ENCODE measurements at places on chromosomes 4 and X.

DNA sequence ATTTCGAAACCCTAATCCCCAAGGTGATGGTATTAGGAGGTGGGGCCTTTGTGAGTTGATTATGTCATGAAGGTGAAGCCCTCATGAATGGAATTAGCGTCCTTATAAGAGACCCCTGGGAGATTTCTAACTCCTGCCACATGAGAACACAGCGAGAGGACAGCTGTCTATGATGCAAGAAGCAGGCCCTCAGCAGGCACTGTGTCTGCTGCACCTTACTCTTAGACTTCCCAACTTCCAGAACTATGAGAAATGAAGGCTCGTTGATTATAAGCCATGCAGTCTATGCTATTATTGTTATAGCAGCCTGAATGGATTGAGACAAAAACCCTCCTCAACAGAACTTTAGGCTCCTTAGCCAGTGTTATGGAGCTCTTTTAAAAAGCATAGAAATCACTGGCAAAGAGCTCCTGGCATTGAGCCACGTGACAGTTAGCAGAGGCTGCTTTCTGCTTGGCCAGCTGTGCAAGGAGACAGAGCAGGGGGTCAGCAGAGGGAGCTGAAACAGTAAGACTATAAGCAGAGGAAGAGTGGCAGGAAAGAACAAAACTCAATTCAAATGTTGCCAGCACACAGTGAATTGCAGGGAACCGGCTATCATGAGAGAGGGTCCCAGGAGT is 219.2 kb upstream of the FAT1 start:
- DNase-seq, result no peak

- DNase-seq, result no peak
These were observed 98.5 kb upstream of the FAM9C start for GRCh38 chrX:13142891-13143290.

DNA sequence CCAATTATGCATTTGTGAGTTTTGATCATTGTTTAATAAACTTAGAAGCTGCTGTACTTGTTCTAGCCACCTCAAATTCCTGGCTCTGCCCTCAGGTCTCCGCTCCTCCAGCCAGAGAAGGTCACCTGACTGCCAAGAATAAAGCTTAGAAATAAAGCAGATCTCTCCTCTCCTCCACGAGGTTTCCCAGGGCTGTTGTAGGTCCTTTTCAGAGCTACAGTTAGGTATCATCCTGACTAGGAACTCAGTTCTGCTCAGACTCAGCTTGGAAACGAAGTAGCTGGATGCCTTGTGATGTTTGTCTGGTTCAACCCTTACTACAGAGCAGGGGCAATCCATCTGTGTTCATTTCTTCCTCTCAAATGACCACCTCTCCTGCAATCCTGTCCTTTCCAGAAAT is 79.1 kb upstream of the RAPGEF2 start:
- DNase-seq, result no peak

GRCh38 chrX:40573763-40574162 is 7.0 kb upstream of the ATP6AP2 start:
- DNase-seq, result peak; percentile 35

DNA sequence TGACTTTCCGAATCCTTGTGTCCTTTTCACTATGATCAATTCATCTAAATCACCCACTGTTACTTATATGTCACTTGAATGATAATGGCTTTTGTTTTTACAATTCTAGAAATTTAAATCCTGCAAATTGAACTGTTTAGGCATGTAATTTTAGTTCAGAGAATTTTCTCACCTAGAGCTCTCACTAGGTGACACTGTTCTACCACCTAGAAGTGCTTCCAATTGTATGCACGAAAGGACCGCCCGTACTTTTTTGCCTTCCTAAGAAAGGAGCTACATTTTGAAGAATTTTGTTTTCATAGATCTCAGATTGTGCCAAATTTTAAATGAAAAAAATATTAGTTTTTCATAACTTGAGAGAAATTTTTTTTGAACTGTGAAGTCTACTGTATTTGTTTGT is 481.6 kb upstream of the FSTL5 start:
- no peak for DNase-seq

GRCh38 chrX:114580336-114580735 is 3.5 kb upstream of the HTR2C start:
- DNase-seq, result no peak

- DNase-seq, result no peak
These were observed 252.6 kb downstream of the TMEM47 start for GRCh38 chrX:34404386-34405070.

DNA sequence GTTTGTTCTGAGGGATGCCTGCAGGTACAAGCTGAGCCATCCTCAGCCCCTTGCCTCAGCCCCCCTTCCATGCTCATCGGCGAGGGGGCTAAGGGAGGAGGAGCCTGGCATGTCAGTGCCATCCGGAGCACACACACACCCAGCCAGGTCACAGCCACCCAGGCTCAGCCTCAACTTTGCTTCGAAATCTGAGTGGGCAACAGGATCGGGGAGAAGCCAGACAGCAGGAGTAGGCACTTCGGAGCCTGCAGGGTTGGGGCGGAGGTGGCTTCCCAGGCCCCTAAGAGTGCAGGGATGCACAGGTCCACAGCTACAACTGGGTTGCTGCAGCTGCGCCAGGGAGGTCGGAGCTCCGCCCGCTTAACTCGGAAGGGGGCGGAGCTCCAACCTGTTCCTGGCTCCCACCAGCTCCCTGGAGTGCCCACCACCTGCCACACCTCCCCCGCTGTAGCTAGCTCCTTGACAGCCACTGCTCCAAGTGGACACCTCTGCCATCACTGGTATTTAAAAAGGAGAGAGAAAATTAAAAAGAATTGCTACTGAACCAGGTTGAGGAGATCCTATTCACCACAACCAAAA is 192.9 kb upstream of the GALNT7 start:
- no peak for DNase-seq

GRCh38 chrX:19912-20571 is 261.1 kb upstream of the PLCXD1 start:
- DNase-seq, result no peak

DNA sequence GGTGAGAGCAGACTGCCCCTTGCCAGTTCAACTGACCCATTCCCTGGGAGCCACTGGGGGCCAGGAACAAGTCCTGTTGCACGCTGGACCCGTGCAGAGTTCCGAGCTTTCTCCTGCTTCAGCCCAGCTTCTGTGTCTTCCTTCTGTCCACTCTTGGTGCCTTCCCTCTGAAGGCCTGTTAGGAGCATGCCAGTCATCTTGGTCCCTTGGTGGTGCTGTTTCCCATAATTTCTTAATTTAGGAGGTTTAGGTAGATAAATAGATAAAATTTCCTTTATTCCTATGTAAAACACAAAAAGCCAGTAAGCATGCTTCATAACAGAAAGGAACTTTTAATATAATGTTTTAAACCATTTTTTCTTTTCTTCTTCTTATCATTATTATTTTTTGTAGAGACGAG is 672.7 kb downstream of the CCSER1 start:
- DNase-seq, result no peak

DNA sequence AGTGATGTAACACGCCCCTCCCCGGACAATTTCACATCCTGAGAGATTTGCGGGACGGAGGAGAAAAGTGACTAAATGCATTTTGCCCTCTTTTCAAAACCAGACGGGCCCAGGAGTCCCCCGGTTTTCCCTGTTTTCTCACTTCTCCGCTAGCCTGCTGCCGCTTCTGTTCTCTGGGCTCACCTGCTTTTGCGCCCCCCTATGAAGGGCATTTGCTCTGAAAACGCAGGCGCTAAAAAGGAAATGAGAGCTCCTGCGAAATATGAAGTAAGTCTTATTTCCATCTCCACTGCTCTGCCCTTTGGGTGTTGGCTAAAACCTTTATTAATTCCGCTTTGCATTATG is 613 bp upstream of the TMEM47 start:
- DNase-seq, result no peak

DNA sequence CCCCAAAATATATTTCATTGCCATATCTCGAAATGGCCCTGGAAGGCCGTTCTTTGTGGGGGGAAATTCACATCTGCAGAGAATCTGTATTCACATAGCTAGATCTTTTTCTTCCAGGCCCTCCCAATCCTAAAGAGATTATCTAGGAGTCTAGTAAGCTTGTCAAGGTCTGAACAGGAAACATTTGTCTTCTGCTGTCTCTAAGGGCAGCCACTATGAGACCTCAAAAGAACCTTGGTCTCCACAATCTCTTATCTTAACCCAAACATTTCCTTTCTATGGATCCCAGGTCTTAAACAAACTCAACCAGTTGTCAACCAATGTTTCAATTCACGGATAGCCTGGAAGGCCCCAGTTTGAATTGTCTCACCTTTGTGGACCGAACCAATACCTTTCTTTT is 45.0 kb downstream of the CRLF2 start:
- no peak for DNase-seq
